H7 (cell line): ENCODE measurements at places on chromosomes 2 and 18.

DNA sequence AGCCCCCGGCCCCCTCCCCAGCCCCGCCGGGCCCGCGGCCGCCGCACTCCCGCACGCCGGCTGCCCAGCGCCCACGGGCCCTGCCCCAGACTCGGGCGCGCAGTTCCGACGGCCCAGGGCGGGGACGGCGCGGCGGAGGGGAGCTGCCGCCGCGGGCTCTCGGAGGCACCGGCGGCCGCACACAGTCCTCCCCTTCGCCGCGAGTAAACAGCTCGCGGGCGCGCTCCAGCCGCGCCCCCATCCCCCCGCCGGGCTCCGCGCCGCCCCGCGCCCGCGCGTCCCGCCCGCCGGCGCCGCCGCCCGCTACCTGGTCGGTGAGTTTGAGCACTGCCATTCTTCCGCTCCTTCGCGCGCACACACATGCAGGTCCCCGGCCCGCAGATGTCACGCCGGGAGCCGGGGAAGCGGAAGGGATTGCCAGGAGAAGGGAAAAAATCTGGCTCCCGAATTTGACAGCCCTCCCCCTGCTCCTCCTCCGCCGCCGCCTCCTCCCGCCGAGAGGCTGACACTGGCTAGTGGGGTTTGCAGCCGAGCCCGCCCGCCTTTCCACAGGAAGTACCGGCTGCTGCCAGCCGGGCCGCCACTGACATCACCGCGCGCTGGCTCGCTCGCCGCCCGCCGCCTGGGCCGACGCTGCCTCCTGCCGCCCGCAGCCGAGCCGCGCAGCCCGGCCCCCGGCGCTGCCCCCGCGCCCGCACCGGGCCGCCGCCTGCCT, at the start of gene ANKRD44:
ANKRD44 (minus strand) TSS at position 510 of the 715 bp plus-strand sequence; CDS start at position 334, 176 bp downstream.
- DNase-seq = peak; percentile 92

GRCh38 chr18:79738041-79738461, 58.4 kb downstream of the CTDP1 start:
- no peak for DNase-seq

DNA sequence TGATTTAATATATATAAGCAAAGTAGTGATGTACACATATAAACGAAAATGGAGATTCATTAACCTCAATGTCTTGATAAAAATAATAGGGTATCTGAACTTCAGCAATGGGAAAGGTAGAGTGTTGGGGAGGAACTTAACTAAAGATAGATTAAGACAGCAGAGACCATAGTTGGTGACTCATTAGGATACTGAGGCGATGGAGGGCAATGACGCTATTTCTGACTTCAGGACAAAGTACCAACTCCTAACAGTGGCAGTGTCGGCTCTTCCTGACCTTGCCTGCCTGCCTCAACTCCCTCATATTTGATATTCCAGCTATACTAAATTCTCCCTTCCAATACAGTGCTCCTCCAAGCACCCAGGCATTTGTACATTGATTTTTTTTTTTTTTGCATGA, 98.6 kb downstream of the CDH2 start:
- no peak for DNase-seq

GRCh38 chr2:156748221-156748620, 312.0 kb downstream of the GPD2 start:
- DNase-seq = no peak

DNA sequence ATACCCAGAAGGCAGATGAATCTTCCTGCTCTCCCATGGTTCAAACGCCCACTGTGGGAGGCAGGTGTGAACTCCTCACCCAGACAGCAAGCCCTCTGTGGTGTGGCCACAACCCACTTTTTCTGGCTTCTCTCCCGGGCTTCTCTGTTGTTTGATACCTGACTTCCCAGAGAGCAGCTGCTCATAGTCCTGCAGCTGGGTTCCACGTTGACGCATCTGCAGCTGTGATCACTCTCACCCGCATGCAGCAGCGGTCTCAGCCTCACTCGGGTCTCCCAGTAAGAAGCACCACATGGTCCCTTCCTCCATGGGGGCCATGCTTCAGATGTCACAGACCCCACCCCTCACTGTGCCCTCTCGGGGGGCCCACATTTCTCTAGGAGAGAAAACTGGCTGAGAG, 3.5 kb downstream of the ASPRV1 start:
- no peak for DNase-seq
